ENCODE measurements at places on chromosomes 7 and 10.

DNA sequence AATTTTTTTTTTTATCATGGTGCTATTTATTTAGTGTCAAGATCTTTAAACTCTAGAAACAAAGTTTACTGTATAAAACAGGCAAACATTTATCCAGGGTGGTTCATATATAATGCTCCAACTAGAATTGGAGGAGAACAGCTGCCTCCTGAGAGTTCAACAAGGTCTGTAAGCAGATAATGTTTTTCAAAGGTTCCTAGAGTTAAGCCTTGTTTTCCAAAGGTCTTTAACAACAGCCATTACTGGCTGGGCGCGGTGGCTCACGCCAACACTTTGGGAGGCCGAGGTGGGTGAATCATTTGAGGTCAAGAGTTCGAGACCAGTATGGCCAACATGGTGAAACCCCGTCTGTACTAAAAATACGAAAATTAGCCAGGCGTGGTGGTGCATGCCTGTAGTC is 316.7 kb downstream of the CCDC3 start:
- no peak for DNase-seq

DNA sequence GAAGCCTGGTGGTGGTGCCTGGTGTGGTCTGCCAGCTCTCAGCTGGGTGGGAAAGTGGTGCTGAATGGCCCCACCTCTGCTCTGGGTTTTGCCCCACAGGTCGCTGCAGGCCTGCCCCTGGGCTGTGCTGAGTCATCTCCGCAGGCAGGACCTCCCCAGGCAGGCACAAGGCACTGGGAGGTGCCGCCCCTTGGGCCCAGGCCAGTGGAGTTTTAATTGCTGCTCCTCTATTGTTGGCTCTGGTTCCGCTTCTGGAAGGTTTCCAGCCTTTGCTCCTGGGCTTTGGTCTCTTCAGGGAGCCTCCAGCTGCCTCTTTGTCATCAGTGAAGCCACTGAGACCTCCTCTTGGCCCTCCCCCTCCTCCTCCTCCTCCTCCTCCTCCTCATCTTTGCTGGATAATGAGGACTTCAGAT is 180.3 kb upstream of the GRB10 start:
- DNase-seq, result no peak

DNA sequence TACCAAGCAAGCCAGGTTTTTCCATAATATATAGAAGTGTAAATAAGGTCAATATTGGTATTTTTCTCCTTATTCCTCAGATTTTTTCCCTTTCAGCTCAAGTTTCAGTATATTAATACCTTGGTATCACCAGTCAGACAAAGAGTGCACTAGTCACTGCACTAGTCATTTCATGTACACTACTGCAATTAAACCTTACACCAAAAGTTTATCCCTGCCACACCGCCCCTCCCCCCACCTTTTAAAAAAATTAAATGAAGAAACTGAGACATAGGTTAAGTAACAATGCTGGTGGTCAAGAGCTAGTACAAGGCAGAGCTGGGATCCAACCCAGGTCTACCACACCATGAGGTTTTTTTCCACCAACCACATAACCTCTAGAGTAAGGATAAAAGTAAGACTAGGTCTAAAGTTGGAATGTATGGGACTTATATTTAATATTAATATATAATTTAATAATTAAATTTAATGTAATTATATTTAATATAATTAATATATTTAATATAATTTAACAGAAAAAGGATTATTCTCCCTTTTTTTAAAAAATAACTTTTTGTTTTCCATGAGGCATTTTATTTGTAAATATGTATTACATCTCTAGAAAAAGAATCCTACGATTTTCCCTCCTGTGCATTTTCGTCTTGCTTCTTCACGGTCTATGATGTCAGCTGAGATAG is 68.5 kb downstream of the NT5C2 start:
- DNase-seq, result no peak

GRCh38 chr10:47381103-47381395 is 3.0 kb downstream of the ZNF488 start:
- DNase-seq, result no peak

DNA sequence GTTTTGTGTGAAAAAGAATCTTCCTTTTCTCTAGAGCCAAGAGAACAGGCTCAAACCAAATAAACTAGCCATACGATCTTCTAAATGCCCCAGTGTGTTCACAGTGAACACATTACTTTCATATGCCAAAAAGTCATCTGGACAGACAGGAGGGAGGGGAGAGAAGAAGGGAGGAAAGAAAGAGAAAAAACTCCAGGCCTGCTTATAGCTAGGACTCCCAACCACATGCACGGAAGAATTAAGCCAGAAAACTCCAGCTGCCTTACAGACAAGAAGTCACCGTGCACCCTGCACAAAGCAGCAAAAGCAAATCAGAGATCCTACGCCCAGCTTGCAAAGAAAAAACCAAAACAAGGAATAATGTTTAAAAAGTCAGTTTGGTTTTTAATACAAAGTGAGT is 34.3 kb downstream of the SNX8 start:
- no peak for DNase-seq

GRCh38 chr7:114554781-114555537 is 140.3 kb downstream of the FOXP2 start:
- DNase-seq, result no peak

GRCh38 chr7:112892263-112892662 is 102.1 kb upstream of the TMEM168 start:
- DNase-seq, result no peak

DNA sequence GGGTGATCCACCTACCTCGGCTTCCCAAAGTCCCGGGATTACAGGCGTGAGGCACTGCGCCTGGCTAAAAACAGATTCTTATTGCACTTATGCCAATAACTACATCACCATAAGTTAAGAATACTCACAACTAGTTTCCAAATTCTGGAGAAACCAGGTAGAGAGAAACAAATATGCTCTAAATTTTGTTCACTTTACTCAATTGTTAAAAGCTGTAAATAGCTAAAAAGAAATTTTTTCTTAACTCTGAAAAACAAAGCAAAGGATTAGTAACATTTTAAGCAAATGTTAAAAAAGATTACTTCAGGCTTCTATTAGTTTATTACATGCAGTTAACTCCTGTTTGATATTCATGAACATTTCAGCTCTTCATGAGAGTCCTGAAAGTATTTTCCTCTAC is 28.3 kb upstream of the ZMIZ2 start:
- no peak for DNase-seq

DNA sequence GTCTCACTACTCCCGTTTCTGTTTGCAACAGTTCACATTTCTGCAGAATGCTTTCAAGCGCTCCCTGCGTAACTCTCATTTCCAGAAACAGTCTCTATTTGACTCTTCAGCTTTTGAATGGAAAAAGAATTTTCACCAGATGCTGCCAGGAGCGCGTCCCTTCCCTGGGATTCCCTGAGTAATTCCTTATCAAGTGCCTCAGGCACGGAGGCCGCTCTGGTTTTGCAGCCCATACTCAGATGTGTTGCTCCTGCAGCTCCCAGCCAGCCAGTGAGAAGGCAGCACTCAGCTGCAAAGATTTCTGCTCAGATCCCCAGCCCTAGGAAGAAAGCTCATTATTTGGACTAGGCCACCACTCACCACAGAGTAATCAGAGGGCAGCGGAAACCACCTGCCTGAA is 161.1 kb upstream of the CHST15 start:
- no peak for DNase-seq

- no peak for DNase-seq
These were observed 121.6 kb downstream of the TMEM168 start for GRCh38 chr7:112668561-112668960.

DNA sequence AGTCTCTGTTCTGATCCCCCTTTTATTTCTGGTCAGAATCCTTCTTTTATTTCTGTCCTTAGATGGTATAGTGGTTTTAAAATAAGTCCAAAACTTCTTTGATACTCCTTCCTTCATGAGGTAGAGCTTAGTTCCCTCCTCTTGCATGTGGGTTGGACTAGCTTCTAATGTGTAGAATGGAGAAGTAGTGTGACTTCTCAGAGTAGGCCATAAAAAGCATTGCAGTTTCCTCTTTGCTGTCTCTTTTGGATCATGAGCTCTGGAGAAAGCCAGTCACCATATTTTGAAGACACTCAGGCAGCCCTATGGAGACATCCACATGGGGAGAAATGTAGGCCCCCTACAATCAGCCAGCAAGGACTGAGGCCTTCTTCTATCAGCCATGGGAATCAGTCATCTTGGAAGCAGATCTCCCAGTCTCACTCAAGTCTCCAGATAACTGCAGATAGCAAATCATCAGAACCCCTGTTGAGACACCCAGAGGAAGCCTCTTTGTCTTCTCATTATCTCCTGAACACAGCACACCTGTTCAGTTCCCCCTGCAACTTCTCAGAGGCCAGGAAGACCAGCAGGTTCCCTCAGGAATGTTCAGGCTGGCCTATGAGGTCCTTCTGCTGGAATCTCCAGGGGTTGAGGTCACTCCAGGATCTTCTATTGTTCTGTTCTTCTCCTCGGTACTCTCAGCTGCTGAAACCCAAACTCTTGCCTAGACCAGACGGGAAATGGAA is 511.9 kb upstream of the ZMIZ1 start:
- DNase-seq, result no peak

GRCh38 chr10:115945701-115946445 is 327.1 kb downstream of the GFRA1 start:
- no peak for DNase-seq

DNA sequence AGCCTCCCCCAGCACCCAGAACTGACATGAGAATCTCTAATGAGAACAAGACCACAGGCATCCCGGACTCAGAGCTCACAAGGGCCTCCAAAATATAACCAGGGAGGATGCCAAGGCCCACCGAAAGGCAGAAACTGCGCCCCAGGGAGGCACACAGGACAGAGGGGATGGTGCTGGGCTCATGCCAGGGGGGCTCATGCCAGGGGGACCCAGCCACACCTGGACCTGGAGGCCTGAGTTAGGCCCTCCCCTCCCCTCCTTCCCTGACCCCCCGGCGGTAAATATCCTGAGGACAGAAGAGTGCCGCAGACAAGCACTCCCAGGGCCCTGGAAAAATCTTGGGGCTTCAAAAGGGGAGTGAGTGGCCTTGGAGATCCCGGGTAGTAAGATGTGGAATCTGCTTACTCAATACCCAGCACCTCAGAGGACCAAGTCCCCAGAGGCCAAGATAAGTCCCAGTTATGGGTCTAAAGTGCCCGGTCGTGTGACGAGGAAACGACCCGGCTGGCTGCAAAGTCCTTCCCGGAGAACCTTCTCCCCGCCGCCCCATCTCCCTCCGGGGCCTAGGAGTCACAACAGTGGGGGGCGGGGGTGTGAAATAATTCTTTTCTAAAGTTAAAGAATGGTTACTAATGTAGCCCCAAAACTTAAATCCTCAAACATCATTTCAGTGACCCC is 11.9 kb downstream of the PDGFA start:
- DNase-seq, result no peak

GRCh38 chr10:128173386-128173785 is 47.2 kb upstream of the MKI67 start:
- no peak for DNase-seq

Measured in stimulated activated CD8-positive, alpha-beta memory T cell treated with anti-CD3 and anti-CD28 coated beads, Interleukin-4, amount 100 ng/mL, for 1 hour (primary cell).